ENCODE measurements at places on chromosomes 6 and 20.
A peak's percentile ranks its signal among the peaks of the same experiment; 100 is the strongest.

GRCh38 chr20:53901064-53901463 lies 169.3 kb downstream of the BCAS1 start:
- no peak for DNase-seq

- no peak for DNase-seq
These were observed 498.3 kb upstream of the AGPAT4 start for GRCh38 chr6:161772176-161772575.

GRCh38 chr6:65505736-65506135 lies 201.3 kb downstream of the EYS start:
- no peak for DNase-seq

DNA sequence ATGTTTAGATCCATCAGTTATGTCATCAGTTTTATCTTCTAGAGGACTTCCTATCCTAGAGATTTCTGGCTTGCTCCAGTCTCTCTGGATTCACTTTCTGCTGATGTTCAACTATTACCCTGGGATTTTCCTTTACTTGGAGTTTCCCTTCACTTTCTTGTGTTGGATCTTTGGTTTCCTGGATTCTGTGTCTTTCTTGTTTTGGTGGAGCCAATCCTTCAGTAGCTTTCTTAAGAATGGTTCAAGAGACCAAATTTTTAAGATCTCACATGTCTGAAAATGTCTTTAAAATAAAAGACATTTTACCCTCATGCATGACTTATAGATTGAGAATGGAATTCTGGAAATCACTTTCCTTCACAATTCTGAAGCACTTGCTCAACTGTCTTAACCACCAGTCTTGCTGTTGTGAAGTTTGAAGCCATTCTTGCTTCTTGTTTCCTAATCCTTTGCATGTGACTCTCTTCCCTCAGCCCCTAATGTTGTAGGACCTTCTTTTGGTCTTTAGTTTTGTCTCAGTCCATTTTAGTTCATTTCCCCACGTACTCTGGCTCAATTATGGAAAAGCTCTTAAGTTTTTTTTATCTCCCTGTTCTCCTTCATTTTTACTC lies 87.9 kb downstream of the ARID1B start:
- no peak for DNase-seq

DNA sequence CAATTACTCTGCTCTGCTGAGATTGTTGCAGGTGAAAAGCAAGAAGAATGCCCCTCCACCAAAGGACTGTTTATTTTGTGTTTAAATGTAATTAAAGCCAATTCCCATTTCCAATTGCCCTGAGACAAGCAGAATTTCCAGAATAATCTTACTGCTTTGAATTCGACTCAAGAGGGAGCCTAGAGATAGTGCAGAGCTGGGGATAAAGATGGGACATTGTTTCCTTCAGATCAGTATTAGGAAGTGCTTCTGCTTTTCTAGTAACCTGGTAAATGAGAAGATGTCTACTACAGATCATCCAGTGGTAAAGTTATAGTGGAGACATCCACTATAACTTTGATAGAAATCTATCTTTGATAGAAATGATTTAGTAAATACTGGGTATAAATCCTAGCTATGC lies 326.9 kb downstream of the UBE3D start:
- DNase-seq, result no peak

DNA sequence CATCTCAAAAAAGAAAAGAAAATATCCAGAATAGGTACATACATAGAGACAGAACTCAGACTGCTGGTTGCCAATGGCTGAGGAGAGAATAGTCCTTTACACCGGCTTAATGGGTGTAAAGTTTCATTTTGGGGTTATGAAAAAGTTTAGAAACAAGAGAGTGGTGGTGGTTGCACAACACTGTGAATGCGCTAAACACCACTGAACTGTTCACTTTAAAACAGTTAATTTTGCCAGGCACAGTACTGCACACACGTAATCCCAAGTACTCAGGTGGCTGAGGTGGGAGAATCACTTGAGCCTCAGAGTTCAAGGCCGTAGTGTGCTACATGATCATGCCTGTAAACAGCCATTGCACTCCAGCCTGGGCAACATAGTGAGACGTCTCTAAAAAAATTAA lies 7.6 kb downstream of the ILRUN start:
- DNase-seq, result no peak

DNA sequence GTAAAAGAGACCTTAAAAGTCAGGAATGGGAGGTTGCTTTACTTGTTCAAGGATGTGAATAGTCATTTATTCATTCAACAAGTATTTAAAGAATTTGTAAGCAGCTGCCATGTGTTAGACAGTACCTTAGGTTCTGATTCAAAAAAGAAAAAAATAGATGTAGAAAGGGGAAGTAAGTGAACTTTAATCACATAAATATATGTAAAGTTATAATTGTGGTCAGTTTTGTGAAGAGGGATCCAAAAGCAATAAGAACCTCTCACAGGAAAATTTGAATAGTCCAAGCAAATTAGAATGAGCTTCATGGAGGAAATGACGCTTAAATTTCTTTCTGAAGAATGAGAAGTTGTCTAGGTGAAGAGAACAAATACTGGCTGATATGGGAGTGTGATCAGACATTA lies 596.1 kb upstream of the CITED2 start:
- no peak for DNase-seq

- DNase-seq, result no peak
These were observed 90.3 kb downstream of the ASXL1 start for GRCh38 chr20:32448306-32449056.

DNA sequence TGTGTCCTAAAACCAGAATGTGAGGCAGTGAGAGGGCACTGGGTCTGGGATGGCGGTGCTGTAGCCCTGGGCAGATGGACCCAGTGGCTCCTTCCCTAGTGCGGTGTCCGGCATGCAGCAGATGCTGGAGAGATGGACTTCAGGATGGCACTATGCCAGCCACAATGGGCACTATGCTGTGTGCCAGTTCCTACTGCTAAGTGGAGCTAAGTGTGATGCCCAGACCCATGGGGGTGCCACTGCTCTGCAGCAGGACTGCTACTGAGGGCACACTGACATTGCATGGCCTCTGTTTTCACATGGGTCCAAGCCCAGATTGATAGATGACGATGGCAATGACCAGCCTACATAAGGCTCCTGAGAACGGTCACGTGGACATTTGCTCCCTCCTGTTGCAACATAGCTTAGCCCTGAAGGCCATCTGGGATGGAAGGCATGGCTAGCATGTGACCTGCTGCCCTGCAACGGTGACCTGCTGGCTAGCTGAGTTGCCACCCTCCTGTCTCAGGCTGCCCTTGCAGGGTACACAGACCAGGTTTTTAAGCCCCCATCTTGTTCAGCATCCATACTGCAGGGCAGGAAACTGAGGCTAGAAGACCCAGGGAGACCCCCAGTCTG lies 31.3 kb upstream of the KCNK16 start:
- no peak for DNase-seq

DNA sequence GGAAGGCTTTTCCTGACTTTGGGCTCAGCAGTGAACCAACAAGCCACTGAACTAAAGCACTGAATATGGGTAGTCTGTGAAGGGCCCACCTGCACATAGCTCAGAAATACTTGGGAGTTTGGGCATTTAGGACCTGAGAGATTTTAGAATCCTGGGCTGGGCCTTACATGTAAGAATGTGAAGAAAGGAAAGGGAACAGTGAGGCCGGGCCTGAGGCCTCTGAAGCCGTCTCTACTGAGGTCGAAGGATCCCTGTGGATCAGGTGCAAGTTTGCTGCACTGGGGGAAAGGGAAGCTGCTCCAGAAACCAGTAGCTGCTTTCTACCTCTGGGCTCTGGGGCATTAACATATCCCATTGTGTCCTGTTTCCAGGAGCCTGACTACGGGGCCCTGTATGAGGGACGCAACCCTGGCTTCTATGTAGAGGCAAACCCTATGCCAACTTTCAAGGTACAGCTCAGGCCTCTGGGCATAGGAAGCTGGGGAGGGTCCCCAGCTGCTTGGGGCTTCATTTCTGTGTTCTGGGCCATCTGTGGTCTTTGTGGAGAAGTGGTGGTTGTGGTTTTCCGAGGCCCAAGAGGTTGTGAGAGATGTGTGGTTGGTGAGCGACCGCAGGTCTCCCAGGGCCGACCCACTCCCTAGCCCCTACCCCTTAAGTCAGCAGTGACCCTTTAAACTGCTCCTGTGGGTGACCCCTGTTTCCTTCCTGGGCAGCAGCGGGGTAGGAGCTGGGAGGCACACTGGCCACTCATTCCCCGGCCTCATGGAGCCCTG lies 30.3 kb downstream of the PLCG1 start:
- DNase-seq, result no peak

GRCh38 chr20:58342104-58342945 lies 32.8 kb downstream of the RAB22A start:
- DNase-seq, result no peak

DNA sequence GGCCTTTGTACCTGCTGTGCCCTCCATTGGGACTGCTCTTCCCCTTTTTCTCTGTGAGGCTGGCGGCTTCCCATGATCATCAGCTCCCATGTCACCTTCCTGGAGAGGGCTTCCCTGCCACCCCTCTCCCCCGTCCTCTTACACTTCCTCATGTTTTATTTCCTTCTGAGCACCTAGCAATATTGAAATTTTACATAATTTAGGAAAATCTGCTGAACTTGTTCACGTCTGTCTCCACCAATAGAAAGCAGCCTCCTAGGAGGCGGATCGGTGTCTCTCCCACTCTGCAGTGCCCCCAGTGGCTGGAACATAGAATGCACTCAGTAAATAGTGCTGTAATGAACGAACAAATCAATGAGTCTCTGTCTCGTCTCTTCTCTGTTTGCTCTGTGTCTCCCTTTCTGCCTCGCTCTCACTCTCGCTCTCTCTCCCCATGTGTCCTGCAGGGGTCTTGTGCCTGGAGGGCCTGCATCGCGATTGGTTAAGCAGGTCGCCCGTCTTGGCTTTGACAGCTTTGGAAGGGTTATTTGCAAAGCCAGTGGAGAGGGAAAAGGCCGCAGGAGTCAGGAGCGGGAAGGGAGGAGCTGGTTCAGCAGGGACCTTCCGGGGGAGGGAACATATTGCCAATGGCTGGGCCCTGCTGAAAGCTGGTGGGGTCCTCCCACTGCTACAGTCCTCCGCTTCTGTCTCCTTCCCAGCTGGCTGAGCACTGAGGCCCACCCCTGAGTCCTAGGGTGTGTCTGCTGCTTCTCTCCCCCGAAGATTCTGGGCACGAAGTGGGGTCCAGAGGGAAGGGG lies 12.1 kb upstream of the OCSTAMP start:
- peak; percentile 81 for DNase-seq

DNA sequence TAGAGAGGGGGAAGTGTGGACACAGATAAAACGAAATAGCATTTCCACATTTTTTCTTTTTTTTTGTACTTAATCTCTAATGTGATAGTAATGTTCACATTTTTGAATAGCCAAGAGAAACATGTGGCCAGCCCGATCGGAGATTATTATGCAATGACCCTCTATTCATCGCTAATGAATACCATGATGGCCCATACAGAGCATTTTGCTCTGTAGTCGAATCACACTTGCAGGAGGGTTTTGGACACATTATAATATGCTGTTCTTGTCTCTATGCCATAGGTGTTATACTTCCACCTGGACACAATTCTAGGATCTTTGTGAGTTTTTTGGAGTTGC lies 60.1 kb downstream of the MTHFD1L start:
- no peak for DNase-seq

- peak; percentile 92 for DNase-seq
These were observed at the start of gene B4GALT5 for GRCh38 chr20:49713753-49714712. Gene B4GALT5 (minus strand): TSS chr20:49713878. CDS start chr20:49713690, 188 bp downstream.

- peak; percentile 33 for DNase-seq
These were observed 388.4 kb upstream of the JARID2 start for GRCh38 chr6:14857501-14857900.

DNA sequence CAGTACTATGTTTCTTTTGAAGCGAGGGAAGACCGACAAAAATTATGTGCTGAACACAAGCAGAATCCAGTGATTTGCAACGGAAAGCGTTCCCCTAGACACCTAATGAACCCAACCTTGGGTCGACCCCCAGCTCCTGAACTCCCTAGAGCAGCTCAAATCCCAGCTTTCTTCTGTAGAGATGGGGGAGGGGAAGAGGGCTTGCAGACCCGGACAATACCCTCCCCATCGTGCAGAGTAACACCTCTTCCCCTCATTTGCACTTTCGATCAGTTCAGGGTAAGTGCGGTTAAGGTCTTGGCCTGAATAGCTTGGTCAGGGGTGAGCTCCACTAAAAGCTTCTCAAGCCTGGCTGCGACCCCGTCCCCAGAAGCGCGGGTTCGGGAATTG lies 404 bp downstream of the CEP162 start:
- no peak for DNase-seq

Data from GM20000 (cell line).